ENCODE measurements at places on chromosomes 1 and 21.

- DNase-seq = no peak
Observed at GRCh38 chr21:38139380-38140168, 117.2 kb upstream of the KCNJ15 start.

DNA sequence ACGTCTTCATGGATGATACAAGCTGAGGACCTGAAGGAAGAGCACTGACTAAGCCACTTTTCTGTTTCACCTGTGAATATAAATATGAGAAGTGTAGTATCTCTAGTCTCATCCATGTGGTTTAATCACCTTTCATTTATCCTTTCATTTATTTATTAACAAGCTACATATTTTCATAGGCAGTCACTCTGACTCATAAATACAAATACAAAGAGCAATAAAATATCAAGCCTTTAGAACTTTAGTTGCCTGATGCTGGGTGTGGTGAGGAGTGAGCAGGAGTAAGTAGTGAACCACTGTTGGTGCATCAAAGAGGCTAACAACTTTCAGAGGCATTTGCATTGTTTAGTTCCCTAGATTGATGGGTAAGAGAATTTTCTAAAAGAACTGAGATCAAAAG lies 269.0 kb upstream of the C1orf87 start:
- DNase-seq = no peak

GRCh38 chr1:20625176-20626097 lies 7.8 kb upstream of the PINK1 start:
- no peak for DNase-seq

DNA sequence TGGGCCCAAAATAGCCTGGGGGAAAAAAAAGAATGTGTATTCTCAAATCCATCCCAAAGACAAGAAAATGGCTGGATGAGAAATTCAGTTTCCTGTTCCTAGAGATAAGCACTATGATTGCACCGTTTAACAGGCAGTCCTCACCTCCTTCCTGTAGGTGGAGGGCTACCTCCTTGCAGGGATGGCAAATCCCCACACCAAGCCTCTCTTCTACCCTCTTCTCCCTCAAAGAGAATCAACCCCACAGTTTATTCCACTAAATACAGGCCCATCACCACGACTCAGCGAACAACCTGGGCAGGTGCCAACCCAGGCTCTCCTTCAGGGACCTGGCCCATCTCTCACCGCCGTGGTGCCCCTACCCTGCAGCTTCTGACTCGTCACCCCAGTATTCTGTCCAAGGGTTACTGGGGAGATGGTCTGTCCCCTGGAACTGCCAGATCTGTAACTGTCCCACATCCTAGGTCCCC lies 3.4 kb upstream of the CHD5 start:
- DNase-seq = no peak

DNA sequence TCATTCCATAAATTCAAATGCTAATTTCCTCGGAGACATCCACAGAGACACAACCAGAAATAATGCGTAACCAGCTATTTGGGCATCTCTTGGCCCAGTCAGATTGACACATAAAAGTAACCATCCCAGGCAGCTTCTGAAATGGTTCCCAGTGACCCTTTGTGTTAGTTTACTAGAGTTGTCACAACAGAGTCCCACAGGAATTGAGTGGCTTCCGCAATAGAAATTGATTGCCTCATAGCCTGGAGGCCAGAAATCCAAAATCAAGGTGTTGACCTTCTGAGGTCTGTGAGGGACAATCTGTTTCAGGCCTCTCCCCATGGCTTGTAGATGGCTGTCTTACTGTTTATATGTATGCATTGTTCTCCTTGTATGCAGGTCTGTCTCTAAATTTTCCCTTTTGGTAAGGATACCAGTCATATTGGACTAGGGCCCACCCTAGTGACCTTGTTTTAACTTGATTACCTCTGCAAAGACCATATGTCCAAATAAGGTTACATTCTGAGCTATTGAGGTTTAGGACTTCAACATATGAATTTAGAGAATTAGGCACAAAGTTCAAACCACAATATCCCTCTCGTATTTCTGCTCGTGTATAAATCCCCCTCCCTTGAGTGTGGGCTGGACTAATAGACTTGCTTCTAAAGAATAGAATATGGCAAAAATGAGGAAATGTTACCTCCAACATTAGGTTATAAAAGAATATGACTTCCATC lies 78.2 kb upstream of the FGGY start:
- no peak for DNase-seq

DNA sequence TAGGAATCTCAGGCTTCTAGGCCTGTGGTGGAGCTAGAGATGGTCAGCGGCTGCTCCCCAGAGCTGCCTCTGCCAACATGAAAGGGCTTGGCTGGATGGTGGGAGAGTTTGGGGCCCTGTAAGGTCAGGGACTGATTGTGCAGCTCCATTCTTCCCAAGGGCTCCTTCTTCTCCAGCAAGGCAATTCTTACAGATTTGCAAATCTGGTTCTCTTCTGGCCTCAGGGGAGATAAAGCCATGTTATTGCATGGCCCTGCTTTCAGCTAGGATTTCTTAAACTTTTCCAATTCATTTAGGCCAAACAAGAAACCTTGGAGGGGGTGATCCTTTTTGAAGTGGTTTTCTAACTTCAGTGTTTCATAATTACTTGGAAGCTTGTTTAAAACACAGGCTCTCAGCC lies 213.4 kb downstream of the PRDM2 start:
- no peak for DNase-seq

- DNase-seq = no peak
Observed at GRCh38 chr1:5009376-5010065, 355.1 kb downstream of the AJAP1 start.

GRCh38 chr1:94110946-94111740 lies 9.8 kb downstream of the ABCA4 start:
- no peak for DNase-seq

GRCh38 chr1:186997877-186998276 lies 169.1 kb downstream of the PLA2G4A start:
- no peak for DNase-seq

DNA sequence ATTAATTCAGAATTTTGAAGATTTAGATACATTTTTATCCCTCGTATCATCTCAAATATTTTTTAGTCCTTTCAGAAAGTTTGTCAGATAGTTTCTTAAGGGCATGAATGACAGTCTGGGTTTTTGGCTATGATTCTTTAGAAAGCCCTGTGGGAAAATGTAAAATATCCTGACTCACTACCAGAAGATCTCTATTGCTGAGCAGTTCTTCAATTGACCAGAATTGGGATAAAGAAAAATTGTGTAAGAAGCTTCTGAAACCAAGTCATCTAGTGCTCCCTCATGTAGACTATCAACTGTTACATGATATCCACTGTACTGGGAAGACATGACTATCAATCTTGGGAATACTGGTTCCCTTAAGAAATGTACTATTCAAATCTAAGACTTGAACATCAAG lies 608.3 kb upstream of the CHRM3 start:
- DNase-seq = no peak

- no peak for DNase-seq
Observed at GRCh38 chr1:16156848-16157495, 1.1 kb upstream of the EPHA2 start.

DNA sequence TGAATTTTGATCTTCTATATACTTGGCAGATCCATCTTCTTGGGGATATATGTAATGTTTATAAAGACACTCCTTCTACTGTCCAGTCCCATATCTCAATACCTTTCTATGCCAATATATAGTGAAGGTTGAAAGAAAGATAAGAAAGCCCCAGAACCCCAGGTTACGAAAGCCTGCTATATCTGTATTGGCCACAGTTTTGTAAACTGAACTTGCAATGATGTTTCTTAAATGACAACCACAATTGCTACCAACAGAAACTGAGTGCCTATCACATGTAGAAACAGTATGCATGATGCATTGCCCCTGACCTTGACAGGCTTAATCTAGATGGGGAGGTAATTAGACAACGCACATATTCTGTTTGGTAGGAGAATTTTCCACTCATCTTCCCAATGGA lies 7.8 kb upstream of the RIMKLA start:
- no peak for DNase-seq
